Immature natural killer cell (primary cell): ENCODE measurements at places on chromosomes 6 and 20. TPM values are rescaled to one million over a fixed set of nuclear protein-coding genes. Genes with fewer than 3 reads are reported as not detected.
A peak's percentile ranks its signal among the peaks of the same experiment; 100 is the strongest.

DNA sequence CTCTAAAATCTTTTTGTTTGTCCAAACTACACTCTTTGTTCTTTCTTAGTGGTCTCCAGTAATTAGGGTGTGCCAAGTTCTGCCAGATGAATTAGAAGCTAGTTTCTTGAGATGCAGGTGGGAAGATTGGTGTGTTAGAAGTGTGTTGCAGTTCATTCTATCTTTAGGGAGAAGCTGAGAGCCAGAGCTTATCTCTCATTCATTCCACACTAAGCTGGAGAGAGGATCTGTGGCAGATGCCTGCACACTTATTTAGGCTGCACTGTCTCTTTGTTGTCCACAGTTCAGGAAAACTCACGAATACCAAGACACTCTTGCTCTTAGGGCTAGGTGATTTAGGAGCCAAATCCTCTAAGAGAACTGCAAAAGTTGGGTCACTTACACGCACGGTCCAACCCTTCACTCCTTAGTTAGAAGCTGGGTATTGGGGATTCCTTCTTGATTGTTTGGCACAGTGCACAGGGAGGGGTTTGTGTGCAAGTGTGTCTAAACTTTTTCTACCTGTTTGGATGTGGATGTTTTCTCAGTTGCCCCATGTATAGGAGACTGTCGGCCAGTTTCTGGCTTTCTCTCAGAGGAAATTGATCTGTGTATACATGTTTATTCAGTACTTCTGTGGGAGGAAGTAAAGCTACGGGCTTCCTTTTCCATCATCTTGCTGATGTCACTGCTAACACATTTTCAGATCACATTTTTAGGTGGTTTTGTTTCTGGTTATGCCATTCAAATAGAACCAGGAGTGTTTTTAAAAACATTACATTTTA lies 49.5 kb downstream of the SMAP1 start:
- H3K27ac ChIP-seq: peak overlapping the region; percentile 69
- peaks cover 3% of the 10 kb centered on the region for H3K27me3 ChIP-seq
- H3K4me1 ChIP-seq: peaks cover 87% of the 10 kb centered on the region

- H3K4me1 ChIP-seq: peaks cover 26% of the 10 kb centered on the region
- no peak for DNase-seq
- H3K27ac ChIP-seq: no peak overlapping the region
- H3K4me3 ChIP-seq: peak overlapping the region; percentile 13
- peaks cover 5% of the 10 kb centered on the region for H3K27me3 ChIP-seq
These were observed 3.6 kb downstream of the RPS21 start for GRCh38 chr20:62390317-62391164.

The PPIL6 gene
- polyA plus RNA-seq: 0.44 TPM

The DUSP15 gene
- not detected for polyA plus RNA-seq

DNA sequence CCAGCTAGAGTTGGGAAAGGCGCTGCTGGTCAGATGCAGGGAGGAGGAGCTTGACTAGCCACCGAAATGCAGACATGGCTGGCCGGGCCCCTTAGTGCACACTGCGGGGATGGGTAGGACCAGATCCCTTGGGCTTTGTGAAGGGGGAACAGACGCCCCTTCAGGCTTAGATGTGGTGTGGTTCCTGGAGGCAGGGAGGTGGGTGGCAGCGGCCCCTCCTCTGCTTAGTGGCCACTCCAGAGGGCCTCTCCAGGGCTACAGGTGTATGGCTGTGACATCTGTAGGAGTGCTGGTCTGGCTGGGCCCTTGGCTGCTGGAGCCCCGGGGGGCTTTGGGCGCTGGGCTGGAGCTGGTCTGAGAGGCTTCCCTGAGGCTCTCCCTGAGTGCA lies 5.9 kb downstream of the CCND3 start:
- no peak for DNase-seq
- H3K4me3 ChIP-seq: peak overlapping the region; percentile 98
- H3K4me1 ChIP-seq: peaks cover 86% of the 10 kb centered on the region

DNA sequence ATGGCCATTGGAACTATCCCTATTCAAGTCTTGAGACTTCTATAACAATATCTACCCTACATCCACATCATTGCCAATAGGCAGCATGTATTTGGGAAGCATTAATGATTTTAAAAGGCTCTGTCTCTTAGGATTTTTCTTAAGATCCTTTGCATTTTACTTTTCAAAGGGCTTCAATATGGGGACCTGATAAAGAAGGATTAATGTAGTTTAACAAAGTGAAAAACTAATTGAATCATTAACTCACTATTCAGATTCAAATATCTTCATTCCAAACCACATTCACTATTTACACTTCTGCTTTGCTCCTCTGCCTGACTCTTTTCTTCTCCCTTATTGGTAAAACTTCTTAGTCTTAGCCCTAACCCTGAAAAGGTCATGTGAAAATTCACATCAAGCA lies 333.0 kb downstream of the EPHA7 start:
- H3K4me1 ChIP-seq: no peaks in the 10 kb centered on the region
- H3K4me3 ChIP-seq: no peak overlapping the region
- H3K27ac ChIP-seq: no peak overlapping the region
- no peaks in the 10 kb centered on the region for H3K36me3 ChIP-seq
